ENCODE measurements at places on chromosomes 3 and 15.

DNA sequence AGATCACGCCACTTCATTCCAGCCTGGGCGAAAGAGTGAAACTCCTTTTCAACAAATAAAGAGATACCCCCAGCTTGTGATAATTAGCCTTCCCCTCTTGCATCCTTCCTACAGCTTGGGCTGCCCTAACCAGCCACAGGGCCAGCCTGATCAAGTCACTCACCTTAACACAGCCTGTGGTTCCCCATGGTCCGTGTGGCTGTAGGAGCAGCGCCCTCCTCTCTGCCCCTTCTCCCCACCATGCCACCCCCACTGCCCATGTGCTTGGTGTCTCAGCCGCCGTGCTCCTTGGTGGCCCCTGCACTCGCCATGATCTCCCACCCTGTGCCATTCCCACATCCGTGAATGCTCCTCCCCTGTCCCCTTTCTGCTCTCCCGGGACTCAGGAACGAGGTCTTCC is 13.2 kb upstream of the RPP14 start:
- no peak for DNase-seq

GRCh38 chr15:90047956-90048575 is 46.9 kb downstream of the ZNF710 start:
- no peak for DNase-seq

- no peak for DNase-seq
Observed at GRCh38 chr15:94671858-94672532, 440.6 kb downstream of the MCTP2 start.

DNA sequence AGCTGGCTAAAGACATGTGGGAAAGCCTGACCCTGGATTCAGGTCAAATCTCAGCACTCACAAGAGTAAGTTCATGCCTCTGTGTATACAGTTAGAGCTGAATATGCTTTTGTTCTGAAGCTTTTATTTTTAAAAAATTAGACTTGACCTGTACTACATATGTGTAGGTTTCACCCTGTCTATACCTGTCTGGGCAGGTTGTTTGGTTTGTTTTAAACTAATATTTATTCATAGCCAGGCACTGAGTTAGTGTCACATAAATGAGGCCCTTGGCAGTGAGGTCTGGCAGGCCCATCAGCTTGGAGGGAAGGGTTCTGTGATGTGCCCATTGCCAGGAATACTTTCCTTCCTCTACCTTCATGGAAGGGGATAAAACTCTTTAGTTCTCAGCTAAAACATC is 1.9 kb downstream of the DNAJA4 start:
- no peak for DNase-seq

DNA sequence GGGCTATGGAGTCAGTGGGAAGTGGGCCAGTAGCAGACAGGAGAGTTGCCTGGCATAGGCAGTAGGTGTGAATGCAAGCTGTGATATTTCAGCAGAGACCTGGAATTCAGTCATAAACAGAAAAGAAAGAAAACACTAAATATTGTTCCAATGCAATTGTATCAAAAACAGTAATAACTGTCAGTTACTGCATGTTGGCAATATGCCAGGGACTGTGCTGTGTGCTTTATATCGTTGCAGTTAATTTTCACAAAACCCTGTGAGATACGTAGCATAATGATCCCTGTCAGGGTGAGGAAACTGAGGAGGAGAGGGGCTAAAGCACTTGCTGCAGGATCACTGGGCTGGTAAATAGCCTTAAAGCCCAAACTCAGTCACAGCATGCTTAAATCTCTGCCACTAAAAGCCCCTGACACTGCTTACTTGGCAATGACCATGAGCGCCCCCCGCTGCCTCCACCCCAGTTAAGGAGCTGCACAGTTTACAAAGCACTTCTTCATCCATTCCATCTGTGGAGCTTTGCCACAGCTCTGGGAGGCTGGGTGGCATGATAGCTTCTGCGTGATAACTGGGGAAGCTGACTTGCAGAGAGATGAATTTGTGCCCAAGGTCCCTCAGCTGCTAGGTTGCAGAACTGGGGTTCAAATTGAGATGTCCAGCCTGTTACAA is 3.9 kb downstream of the SLC6A1 start:
- no peak for DNase-seq

- DNase-seq = no peak
Observed at GRCh38 chr3:107271787-107272387, 105.4 kb upstream of the CCDC54 start.

DNA sequence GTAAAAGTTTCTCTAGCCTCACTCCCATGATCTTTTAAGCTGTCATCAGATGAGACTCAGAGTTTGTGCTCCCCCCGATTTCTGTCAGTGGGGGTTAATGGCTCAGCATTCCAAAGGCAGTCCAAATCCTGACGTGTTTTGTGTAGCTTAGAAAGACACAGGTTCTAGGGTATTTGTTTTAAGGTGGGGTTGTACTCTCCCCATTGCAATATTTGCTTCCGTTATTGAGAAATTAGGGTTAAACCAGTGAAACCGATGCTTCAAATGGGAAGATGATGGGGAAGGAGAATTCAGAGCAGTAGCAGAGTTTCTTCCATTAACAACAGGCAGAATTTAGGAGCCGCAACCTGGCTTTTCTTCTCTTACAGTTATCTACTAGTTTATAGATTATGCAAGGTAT is 3.4 kb downstream of the PIGB start:
- DNase-seq = no peak

DNA sequence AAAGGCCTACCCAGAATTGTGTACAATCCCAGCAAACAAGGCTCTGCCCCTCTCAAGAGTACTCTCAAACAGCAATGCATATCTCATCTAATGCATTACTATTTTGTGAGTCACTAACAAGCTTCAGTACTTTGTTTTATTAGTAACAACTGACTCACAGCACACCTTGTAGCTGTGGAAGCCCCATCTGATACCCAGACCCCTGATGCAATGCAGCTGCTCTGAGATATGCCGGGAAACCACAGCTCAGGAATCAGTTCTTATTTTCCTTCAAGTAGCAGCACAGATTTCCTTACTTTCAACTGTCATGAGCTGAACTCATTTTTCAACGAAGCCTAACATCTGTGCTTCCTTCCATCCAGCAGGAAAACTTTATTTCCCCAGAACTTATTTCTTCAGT is 37.8 kb downstream of the CCNL1 start:
- no peak for DNase-seq

- peak; percentile 34 for DNase-seq
Observed at GRCh38 chr3:15159501-15160136, 46.4 kb upstream of the CAPN7 start.

DNA sequence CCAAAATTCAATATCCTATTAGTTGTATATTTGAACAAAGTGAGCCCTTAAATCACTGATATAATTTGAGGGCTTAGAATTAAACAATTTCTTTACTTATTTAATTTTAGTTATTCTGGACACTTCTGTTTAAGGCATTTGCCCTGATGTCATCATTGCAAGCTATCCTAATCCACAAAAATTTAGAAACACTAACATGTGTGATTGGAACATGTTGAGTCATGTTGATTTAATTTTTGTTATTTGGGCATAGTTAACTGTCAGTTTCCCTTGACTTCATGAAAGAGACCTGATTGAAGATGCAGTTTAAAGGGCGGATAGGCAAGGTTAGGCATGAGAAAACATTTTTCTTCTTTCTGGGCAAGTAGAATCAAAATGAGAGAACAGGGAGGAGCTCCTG is 682.6 kb downstream of the ROBO1 start:
- no peak for DNase-seq

GRCh38 chr3:25510797-25511196 is 82.7 kb downstream of the RARB start:
- DNase-seq = no peak

DNA sequence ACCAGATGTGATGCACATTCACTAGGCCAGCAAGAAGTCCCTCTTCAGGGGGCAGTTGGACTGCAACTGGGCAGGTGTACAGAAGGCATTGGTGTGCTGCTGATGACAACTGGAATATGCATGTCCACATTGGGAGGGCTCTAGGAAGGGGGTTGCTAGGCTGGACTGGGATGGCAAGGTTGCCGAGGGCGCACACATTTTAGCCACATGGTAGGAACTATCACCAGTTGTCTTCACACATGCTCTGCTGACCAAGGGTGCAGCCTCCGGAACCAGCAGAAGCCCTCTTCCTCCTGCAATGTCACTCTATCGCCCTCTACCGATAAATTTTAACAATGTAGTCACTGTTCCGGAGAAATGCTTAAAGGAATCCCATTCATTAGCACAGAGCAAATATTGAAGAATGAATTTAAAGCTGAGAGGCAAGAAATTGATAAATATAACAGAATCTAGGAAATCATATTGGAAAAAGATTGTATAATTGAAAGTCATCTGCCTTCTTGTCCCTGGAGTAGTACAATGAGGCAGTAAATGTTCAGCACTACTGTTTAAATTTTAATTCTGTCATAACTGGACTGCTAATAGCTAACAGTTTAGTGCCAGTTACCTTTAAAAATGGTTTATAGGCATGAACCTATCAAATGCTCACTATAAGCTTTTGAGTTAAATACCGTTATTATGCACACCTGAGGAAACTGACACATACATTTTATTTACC is 22.6 kb upstream of the LYSMD4 start:
- DNase-seq = peak; percentile 64

DNA sequence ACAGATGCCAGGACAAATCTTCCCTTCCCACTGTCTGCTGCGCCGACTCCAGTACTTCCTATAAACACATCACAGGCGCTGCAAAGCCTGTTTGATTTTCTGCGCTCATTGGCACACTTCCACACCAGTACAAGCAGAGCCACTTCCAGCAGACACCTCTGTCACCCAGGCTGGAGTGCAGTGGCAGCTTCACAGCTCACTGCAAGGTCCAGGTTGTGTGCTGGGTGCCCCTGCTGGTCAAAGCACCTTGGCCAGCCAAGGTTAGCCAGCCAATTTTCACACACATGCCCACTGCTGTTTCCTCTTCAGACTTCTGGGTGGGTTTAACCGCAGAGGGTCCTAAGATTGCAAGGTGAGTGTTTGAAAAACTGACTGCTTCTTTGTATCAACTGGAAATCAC is 4.9 kb downstream of the CHDH start:
- no peak for DNase-seq

DNA sequence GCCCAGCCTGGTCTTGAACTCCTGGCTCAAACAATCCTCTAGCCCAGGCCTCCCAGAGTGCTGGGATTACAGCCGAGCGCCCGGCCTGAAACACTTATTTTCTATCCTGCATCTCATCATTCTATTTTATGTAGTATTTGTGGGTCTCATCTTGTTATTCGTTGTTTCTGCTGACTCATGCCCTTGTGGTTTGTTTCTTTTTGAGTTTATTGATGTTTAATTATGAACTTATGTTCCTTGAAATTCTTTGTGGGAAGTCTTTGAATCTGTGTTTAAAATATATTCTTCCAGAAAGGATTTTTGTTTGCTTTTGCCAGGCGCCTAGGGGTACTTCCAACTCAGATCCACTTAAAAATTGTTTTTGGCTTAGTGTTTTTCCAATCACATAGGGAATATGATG is 78.3 kb upstream of the C15orf39 start:
- no peak for DNase-seq

DNA sequence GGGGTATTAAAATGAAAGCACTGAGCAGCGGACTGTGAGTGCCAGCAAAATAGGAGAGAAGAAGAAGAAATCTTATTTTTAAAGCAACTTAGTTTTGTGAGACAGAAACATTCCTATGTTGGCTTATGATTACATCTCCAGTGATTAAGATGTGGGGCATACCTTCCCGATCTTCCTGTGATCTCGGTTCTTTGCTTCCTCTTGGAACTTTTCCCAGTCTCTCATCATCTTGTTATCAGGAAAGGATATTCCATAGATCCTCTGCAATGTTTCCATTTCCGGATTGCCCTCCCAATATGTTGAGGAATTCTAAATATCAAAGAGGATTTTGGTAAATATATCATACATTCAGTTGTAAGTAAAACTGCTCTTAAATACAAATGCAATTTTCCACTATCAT is 22.2 kb downstream of the TARS3 start:
- DNase-seq = no peak

GRCh38 chr3:8560366-8561007 is 58.9 kb downstream of the LMCD1 start:
- no peak for DNase-seq

GRCh38 chr3:35936571-35936970 is 297.2 kb downstream of the ARPP21 start:
- no peak for DNase-seq

DNA sequence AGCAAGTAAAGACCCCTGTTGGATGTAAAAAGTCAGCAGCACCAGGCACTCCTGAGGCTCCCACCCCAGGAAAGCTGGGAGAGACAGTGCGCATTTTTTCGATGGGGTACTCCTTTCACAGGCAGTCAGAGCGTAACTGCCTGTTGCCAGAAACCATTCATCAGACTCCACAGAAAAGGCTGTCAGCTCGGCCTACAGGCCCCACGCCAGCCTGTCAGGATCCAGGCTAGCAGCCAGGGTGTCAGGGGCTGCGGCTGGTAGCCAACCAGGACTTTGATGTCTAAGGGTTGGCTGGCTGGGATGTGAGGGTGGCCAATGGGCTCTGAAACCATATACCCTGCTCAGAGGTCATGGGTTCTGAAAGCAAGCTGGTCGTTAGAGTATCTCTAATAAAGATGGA is 164.5 kb downstream of the WNT5A start:
- DNase-seq = no peak

GRCh38 chr15:51878446-51879386 is 49.3 kb downstream of the TMOD3 start:
- peak; percentile 41 for DNase-seq

DNA sequence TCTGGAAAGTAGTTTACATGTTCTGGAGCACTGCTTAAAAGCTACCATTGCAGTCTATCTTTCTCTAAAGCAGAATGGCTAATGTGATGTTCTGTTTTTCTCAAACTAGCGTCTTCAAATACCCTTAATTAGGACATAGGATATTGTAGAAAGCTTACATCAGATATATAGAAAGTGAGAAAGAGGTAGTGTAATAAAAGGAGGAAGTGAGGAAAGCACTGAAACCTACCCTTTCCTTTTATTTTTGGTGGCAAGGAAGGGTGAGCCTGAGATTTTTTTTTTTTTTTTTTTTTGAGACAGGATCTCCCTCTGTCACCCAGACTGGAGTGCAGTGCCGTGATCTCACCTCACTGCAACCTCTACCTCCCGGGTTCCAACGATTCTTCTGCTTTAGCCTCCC is 9.4 kb downstream of the SENP2 start:
- DNase-seq = no peak

DNA sequence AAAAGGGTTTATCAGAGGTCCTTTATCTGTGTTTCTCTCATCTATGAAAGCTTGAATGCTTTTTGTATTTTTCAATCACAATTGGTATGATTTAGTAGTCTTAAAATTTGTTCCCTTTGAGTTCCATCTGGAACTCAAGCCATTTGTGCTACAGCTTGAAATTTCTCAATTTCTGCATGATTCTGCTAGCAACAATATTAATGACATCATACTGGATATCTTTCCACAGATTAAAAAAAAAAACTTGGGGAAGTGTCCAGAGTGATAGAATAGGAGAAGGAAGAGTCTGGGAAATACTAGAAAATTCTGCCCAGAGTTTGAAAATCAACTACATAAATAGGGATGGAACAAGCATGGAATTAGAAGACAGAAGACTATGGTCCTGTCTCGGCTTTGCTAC is 9.3 kb upstream of the FBN1 start:
- DNase-seq = no peak
